CD8-positive, alpha-beta memory T cell (primary cell): ENCODE measurements at places on chromosomes 2 and 18.

- H3K4me1 ChIP-seq, result no peaks in the 10 kb centered on the region
- H3K36me3 ChIP-seq, result no peaks in the 10 kb centered on the region
- DNase-seq, result no peak
- H3K27ac ChIP-seq, result no peak overlapping the region
- no peak overlapping the region for H3K4me3 ChIP-seq
Measured at GRCh38 chr2:42754776-42755140, 9.2 kb downstream of the OXER1 start.

DNA sequence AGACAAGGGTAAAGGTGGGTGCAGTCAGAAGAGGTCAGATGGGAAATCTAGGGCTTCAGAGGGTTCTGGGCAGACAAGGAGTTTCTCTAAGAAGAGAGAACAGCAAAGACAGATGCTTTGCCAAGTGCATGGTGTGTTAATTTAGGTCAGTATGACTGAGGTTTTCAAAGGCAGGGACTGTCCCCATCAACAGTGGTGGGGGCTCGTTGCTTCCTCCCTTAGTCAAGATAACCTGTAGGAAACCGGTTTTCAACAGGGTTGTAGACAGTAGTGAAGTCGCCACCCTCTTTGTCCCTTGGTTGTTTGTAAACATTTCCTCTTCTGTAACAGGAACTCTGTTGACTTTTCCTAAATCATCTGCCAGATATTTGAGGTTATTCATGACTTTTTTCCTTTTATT lies 11.6 kb downstream of the RAB12 start:
- no peak for DNase-seq
- H3K4me3 ChIP-seq, result no peak overlapping the region
- H3K27me3 ChIP-seq, result no peaks in the 10 kb centered on the region

DNA sequence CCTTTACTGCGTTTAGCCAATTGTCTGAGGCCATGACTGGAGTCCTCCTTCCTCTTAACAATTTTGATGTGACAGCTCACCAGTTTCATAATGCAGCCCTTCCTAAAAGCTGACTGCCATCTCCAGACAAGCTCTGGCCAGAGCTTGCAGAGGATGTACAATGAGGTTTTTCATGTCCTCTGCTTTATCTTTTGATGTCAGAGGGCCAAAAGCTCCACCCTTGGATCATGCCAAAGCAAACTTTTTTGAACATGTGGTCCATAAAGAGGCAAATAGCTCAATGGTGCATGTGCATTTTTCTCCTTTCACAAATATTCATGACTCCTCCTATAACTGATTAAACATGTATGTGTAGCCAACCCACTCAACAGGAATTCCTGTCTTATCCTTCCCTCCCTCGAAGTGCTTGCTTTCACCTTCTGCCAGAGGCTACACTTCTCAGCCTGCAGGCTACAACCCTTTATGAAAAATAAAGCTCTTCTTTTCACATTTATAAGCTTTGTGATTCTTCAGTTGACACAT lies 266.2 kb downstream of the FBXO15 start:
- no peak overlapping the region for H3K4me3 ChIP-seq
- no peak for DNase-seq
- H3K27me3 ChIP-seq, result no peaks in the 10 kb centered on the region

DNA sequence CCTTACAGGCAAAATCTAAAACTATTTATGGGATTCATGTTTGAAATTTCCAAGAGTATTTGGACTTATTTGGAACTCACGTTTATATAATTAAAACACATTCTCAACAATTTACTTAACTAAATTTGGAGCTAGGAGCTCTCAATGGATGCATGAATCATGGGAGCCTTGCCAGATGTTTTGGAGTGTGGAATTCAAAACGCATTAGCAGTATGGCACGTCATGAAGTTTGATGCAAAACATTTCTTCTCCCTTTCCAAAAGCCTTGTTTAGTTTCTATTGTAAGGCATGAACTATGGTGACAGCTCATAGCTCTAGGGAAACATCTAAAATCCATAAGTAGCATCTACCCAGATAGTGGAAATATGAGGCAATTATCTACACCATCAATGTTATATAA lies 701.6 kb downstream of the SATB2 start:
- H3K4me3 ChIP-seq, result no peak overlapping the region
- no peaks in the 10 kb centered on the region for H3K27me3 ChIP-seq
- H3K27ac ChIP-seq, result no peak overlapping the region

DNA sequence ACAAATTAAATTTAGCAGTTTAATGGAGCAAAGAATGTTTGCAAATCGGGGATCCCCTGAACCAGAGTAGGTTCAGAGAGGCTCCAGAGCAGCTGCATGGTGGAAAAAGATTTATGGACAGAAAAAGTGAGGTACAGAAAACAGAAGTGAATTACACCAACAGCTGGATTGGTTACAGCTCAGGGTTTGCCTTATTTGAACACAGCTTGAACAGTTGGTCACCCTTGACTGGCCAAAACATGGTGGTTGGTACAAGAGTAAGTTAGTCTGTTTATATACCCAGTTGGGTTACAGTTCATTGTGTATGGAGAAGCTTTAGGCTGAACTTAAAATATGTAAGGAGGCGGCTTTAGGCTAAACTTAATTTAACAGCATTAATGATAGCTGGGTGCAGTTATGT lies 5.4 kb upstream of the CDCA7 start:
- DNase-seq, result no peak
- no peak overlapping the region for H3K27ac ChIP-seq
- peaks cover 7% of the 10 kb centered on the region for H3K4me1 ChIP-seq
- H3K36me3 ChIP-seq, result no peaks in the 10 kb centered on the region
- peaks cover 12% of the 10 kb centered on the region for H3K27me3 ChIP-seq

GRCh38 chr2:149996901-149997300 lies 409.3 kb upstream of the MMADHC start:
- H3K4me3 ChIP-seq, result no peak overlapping the region
- H3K27ac ChIP-seq, result no peak overlapping the region
- no peaks in the 10 kb centered on the region for H3K27me3 ChIP-seq
- no peak for DNase-seq
- H3K36me3 ChIP-seq, result no peaks in the 10 kb centered on the region
- no peaks in the 10 kb centered on the region for H3K4me1 ChIP-seq

GRCh38 chr2:190804182-190804795 lies 76.3 kb upstream of the GLS start:
- DNase-seq, result no peak
- no peak overlapping the region for H3K4me3 ChIP-seq
- no peaks in the 10 kb centered on the region for H3K27me3 ChIP-seq

DNA sequence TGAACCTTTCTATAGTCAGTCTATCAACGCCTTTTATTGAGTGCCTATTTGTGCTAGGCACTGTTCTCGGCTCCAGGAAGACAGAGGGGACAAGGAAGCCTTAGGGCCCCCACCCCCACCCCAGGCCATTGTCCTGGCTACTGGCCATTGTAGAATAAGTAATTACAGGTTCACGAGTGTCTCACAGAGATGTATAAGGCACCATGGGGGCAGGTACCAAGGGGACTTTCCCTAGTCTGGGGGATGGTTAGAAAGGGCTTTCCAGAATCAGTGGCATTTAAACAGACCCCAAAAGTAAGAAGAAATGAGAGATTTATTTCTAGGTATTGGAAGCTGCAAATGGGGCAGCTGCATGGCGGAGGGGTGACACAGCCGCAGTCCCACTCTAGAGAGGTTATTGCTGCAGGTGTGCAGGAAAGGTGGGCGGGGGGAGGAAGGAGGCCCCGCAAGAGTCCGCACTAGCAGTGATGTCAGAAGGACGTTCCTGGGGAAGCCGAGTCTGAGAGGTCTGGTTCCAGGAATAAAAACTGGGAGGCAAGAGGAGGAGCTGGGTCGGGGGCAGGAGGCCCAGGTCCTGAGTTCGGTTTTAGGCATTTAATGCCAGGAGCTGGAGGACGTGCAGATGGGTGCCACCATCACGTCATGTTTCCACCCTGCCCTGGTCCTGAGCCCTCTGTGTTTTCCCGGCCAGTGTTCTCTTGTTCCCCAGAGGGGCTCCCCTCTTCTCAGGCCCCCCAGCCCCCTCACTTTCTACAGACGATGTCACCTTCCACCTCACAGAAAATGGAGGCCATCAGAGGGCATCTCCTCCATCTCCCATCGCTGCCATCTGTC lies 30.5 kb downstream of the FOSL2 start:
- peak overlapping the region; percentile 44 for H3K4me3 ChIP-seq
- DNase-seq, result no peak
- no peaks in the 10 kb centered on the region for H3K27me3 ChIP-seq

- H3K4me3 ChIP-seq, result no peak overlapping the region
- DNase-seq, result no peak
- no peaks in the 10 kb centered on the region for H3K36me3 ChIP-seq
- no peaks in the 10 kb centered on the region for H3K27me3 ChIP-seq
- no peaks in the 10 kb centered on the region for H3K4me1 ChIP-seq
- H3K27ac ChIP-seq, result no peak overlapping the region
Measured at GRCh38 chr2:98241592-98241991, 104.7 kb upstream of the CNGA3 start.

- no peak overlapping the region for H3K4me3 ChIP-seq
- H3K4me1 ChIP-seq, result no peaks in the 10 kb centered on the region
- no peak overlapping the region for H3K27ac ChIP-seq
- H3K27me3 ChIP-seq, result no peaks in the 10 kb centered on the region
- no peaks in the 10 kb centered on the region for H3K36me3 ChIP-seq
- DNase-seq, result no peak
Measured at GRCh38 chr2:5203134-5203755, 488.9 kb upstream of the SOX11 start.

DNA sequence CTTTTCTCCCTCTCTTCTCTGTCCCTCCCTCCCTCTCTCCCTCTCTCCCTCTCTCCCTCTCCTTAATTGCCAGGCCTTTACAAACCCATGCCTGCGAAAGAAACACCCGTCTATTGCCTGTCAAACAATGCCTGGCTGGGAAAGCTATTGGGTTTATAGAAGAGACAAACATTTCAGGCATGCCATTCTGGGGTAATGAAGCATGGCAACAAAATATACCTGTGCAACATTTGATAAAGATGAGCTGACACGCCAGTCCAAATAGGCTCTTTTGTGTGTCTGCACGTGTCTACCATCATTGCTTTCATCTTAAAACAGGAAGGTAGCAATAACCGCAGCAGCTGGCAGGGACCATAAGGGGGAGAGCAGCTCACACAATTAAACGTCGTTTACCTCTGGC lies 282.1 kb downstream of the ZNF516 start:
- H3K4me1 ChIP-seq, result peaks cover 12% of the 10 kb centered on the region
- H3K27me3 ChIP-seq, result no peaks in the 10 kb centered on the region
- H3K4me3 ChIP-seq, result no peak overlapping the region
- H3K27ac ChIP-seq, result no peak overlapping the region
- no peaks in the 10 kb centered on the region for H3K36me3 ChIP-seq

DNA sequence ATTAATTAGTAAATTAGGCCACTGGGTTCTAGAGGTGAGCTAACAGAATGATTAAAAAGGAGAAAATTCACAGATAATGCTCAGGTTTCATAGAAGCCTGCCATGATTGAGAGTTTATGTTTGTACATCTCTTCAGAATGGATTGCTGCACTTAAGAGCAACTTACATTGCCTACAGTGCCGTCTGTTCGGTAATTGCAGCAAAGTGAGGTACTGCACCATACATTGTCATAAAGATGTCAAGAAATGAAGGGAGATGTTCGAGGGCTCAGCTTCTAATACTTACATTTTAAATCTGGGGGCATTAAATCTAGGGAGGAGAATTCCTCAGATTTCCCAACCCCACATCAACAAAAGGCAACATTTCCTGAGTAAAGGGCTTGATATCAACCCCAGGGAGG lies 976.2 kb upstream of the FANCL start:
- no peak for DNase-seq
- H3K4me1 ChIP-seq, result no peaks in the 10 kb centered on the region
- no peaks in the 10 kb centered on the region for H3K27me3 ChIP-seq
- H3K27ac ChIP-seq, result no peak overlapping the region
- no peak overlapping the region for H3K4me3 ChIP-seq
- H3K36me3 ChIP-seq, result no peaks in the 10 kb centered on the region

- no peaks in the 10 kb centered on the region for H3K36me3 ChIP-seq
- H3K27me3 ChIP-seq, result no peaks in the 10 kb centered on the region
- DNase-seq, result no peak
- no peak overlapping the region for H3K27ac ChIP-seq
Measured at GRCh38 chr2:176978921-176979320, 233.7 kb upstream of the HNRNPA3 start.

- H3K27ac ChIP-seq, result no peak overlapping the region
- no peaks in the 10 kb centered on the region for H3K36me3 ChIP-seq
- no peaks in the 10 kb centered on the region for H3K27me3 ChIP-seq
- no peaks in the 10 kb centered on the region for H3K4me1 ChIP-seq
- no peak overlapping the region for H3K4me3 ChIP-seq
- DNase-seq, result no peak
Measured at GRCh38 chr2:109409321-109410038, 204.3 kb downstream of the SEPTIN10 start.

GRCh38 chr2:187991389-187991788 lies 300.3 kb upstream of the GULP1 start:
- H3K4me3 ChIP-seq, result no peak overlapping the region
- no peak overlapping the region for H3K27ac ChIP-seq
- DNase-seq, result no peak
- no peaks in the 10 kb centered on the region for H3K4me1 ChIP-seq
- no peaks in the 10 kb centered on the region for H3K27me3 ChIP-seq

DNA sequence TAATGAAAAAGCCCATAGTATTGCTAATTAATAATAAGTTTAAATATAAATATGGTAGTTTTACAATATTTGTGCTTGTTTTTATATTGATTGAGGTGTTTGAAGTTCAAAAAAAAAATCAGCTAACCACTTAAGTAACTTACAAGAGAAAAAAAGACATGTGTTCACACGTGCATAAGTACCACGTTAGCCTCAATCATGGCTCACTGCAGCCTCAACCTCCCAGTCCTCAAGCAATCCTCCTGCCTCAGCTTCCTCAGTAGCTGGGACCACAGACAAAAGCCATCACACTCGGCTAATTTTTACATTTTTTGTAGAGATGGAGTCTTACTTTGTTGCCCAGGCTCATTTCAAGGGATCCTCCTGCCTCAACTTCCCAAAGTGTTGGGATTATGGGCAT lies 19.4 kb downstream of the MGAT4A start:
- H3K4me1 ChIP-seq, result peaks cover 92% of the 10 kb centered on the region
- H3K4me3 ChIP-seq, result no peak overlapping the region
- H3K36me3 ChIP-seq, result no peaks in the 10 kb centered on the region

DNA sequence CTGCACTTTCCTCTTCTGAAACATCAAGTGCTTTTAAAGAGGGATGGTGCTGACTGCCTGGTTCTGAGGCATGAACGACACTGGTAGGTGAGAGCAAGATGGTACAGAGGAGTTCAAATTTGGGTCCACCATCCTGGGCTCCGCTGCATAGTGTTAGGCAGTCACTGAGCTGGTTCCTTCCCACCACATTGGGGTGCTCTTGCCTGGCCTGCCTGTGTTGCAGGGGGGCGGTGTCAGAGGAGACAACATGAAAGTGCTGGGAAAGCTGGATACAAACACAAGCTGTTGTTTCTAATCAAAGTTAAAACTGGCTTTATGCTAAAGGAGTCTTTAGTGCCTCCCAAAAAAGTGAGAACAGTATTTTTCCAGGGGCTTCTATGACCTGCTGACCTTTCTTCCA lies 258.1 kb downstream of the GBX2 start:
- H3K36me3 ChIP-seq, result peaks cover 5% of the 10 kb centered on the region
- no peak for DNase-seq
- H3K27ac ChIP-seq, result no peak overlapping the region
- H3K4me3 ChIP-seq, result no peak overlapping the region
- no peaks in the 10 kb centered on the region for H3K27me3 ChIP-seq
- no peaks in the 10 kb centered on the region for H3K4me1 ChIP-seq

GRCh38 chr18:6059551-6059950 lies 164.2 kb upstream of the TMEM200C start:
- no peaks in the 10 kb centered on the region for H3K36me3 ChIP-seq
- H3K4me3 ChIP-seq, result no peak overlapping the region
- no peak for DNase-seq

- no peaks in the 10 kb centered on the region for H3K27me3 ChIP-seq
- no peak overlapping the region for H3K27ac ChIP-seq
- H3K4me1 ChIP-seq, result no peaks in the 10 kb centered on the region
Measured at GRCh38 chr2:132676999-132677398, 7.0 kb upstream of the LYPD1 start.
